Right lobe of liver (tissue), 6 donors: ENCODE measurements at places on chromosomes 1 and 21. TPM values are rescaled to one million over a fixed set of nuclear protein-coding genes. Genes with fewer than 3 reads are reported as not detected.
A peak's percentile ranks its signal among the peaks of the same experiment; 100 is the strongest.

Gene SLC30A2
- total RNA-seq: 0.31 TPM

Gene MPL
- not detected for total RNA-seq

Gene DIO1
- total RNA-seq: 27.2 TPM

Gene ZBTB48
- total RNA-seq: 15.4 TPM

GRCh38 chr1:28144203-28145135 lies 32.0 kb downstream of the PTAFR start:
- no peak for DNase-seq

DNA sequence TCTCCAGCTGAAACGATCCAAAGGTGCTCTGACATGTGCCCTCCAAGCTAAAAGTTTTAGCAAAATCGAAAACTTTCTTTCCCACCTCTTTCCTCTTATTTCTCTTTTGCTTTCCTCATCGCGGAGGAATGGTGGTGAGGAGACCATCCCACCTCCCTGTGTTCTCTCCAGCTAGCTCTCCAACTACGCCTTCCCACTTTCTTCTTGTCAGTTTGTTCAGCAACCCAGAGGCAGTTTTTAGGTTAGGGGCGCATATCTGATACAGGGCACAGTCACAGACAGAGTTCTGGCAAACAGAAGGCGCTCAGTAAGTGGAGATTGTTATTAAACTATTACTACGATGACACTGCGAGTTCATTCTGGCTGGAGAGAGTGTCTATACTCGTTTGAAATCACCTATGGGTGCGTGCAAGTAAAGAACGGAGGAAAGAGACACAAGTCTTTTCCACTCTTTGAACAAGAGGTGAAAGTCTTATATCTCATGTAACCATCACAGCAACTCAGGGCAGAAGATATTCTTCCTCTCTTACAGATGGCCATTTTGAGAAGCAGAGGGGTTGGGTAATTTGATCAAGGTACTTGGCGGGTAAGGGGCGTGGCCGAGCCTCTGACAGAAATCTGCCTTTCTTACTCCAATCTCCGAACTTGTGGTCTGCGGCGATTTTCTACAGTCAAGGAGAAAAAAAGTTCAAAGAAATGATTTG lies 13.9 kb downstream of the HLX start:
- DNase-seq: no peak

DNA sequence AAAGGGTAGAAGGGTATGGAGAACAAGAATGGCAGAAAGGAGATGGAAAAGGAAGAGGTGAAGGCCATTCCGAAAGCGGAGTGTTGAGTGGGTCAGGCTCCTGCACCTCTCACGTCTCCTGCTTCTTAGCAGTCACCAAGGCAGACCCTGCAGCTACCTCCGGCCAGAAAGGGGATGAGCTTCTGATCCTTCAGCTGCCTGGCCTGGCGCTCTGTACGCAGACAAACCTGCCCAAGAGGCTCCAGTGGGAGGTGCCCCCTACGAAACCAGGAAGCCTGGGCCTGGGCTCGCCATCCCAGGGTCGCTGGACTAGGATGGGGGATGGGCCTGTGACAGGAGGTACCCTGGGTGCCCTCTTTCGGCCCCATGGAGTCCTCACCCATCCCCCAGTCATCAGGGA lies 3.0 kb downstream of the GPR61 start:
- DNase-seq: no peak

GRCh38 chr1:198563583-198563982 lies 23.1 kb upstream of the ATP6V1G3 start:
- no peak for DNase-seq

DNA sequence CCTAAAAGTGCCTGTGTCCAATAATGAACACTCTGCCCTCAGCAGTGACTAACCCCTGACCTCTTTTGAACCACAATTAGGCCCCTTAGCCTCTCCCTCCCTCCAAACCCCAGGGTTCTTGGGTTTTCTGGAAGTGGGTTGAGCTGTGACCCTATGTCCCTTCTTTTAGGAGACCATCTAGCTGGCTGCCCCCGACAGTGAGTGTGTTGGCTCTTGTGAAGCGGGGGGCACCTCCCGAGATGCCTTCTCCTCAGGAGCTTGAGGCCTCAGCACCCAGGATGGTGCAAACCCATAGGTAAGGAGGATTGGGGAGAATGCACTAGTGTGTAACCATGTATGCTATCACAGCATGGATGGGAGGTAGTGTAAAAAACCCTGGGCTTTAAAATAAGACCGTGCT lies 7.3 kb downstream of the RUSC1 start:
- DNase-seq: no peak

- DNase-seq: no peak
Observed at GRCh38 chr1:52238887-52239707, 97.2 kb downstream of the ZFYVE9 start.

GRCh38 chr1:94654919-94655318 lies 113.4 kb upstream of the F3 start:
- DNase-seq: no peak

DNA sequence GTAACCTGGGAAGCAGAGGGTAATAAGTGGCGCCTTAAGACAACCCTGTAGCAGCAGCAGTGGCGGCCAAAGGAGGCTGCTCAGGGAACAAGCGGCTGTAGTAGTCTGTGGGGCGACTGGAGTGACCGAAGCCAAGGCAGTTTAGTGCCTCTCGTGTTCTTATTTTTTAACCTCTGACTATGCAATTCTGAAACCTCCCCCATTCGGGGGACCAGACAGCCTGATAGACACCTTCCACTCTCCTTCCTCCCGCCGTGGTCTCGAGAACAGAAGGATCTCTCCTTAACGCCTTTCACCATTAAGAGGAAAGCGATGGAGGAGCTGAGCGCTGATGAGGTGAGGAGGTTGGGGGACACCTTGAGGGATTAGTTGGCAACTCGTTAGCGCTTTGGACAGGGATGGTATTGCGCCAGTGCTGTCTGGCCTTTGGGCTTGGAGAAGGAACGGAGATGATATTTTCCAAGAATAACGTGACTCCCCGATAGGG lies 644 bp downstream of the UBE4B start:
- DNase-seq: no peak

DNA sequence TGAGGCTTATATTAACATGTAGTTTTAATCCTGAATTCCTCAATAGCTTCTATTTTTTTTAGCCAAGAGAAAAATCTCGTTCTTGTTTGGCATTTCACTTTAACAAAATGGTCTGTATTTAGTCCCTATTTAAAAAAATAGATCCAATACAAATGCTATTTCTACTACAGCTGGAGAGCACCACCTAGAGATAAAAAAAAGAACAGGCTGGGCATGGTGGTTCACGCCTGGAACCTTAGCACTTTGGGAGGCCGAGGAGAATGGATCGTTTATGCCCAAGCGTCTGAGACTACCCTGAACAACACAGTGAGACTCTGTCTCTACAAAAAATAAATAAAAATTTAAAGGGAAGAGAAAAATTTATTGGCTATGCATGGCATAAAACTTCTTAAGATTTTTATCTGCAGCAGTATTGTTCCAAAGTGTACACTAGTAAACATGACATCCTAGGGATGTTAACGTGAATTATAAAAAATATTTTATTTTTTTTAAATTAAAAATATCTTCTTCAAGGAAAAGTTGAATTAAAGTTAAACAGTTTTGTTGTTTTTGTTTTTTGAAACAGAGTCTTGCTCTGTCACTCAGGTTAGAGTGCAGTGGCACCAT lies 4.4 kb downstream of the ST7L start:
- DNase-seq: no peak

GRCh38 chr1:173112129-173112528 lies 61.4 kb upstream of the TNFSF18 start:
- DNase-seq: no peak

DNA sequence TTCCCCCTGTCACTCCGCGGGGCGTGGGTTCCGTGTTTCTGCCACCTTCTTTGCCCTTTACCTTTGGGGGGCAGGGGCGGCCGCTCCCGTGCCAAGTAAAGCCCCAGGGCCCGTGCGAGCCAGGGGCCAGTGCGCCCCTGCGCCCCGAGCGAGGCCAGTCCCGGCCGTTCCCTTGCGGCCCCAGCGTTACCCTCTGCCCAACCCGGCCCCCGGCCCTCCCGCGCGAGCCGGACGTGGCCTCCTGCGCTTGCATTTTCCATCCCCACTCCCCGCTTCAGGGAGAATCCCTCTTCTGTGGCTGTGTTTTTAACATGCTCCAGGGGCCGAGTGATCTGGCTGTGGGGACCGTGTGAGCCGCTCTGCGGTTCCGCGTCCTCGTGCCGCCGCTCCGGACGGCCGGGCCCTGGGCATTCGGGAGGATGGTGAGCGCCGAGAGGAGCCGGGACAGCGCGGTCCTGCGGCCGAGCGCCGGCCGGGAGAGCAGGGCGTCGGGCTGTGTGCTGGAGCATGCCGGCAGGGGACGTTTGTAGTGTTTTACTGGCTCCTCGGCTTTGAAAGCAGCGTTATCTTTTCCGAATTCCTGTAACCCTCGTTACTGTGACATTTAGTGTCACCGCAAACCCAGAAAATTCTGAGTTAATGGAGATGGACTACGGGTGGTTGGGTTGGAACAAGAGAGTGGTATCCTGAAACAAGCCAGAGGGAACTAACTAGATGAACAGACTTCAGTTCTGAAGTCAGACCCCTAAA lies 1.0 kb downstream of the GALNT2 start:
- DNase-seq: peak; percentile 58

DNA sequence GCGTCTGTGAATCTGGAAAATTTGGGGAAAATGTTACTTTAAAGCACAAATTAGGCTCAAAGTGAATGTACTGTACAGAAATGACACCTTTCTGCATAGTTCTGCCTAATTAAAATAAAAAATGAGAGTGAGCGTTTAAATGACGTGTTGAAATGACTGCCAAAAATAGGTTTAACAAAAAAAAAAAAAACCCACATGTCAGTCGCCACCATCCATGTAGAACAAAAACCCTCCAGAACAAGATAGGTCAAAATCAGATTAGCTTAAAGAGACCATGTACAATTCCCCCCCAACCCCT lies 745 bp downstream of the PARP1 start:
- no peak for DNase-seq

DNA sequence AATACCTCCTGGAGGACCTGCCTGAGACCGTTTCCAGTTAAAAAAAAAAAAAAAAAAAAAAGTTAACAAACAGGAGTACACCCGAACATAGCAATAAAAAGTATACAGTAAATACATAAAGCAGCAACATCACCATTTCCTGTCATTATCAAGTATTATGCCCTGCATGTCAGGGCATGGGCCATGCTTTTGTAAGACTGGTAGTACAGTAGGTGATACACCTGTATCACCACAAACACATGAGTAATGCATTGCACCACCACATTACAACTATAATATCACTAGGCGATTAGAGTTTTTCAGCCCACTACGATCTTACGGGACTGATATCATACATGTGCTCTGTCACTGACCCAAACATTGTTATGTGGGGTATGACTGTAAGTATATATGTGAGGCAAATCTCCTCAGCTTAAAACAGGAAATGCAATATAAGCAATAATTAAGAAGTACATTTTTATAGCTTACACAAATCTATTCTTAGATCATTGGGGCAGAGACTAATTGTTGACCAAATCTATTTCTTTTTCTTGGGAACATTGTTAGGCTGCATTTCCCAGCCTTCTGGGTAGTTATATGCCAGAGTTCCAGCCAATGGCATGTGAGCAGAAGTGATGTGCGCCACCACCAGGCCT lies 98.1 kb downstream of the PLD5 start:
- no peak for DNase-seq

DNA sequence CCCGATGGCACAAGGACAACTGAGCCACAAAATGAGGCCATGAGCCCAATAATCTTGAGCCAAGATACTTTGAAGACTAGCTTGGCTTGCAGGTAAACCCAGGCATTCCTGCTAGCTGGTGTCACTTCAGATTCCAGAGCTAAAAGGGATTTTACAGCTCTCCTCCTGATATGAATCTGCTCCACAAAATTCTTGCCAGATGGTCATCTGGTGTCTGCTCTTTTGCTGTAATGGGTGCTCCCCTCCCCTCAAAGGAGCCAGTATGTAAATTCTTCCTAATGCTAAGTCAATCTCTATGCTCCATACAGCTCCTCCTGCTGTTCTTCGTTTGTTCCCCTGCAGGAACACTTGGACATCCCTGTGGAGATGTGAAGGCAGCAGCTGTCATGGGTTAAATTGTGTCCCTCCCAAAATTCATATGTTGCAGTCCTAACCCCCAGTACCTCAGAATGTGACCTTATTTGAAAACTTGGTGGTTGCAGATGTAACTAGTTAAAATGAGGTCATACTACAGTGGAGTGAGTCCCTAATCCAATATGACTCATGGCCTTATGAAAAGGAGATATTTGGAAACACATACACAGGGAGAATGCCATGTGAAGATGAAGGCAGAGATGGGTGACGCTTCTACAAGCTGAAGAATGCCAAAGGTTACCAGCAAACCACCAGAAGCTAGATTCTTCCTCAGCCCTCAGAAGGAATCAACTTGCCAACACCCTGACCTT lies 180.6 kb upstream of the PALMD start:
- DNase-seq: no peak

DNA sequence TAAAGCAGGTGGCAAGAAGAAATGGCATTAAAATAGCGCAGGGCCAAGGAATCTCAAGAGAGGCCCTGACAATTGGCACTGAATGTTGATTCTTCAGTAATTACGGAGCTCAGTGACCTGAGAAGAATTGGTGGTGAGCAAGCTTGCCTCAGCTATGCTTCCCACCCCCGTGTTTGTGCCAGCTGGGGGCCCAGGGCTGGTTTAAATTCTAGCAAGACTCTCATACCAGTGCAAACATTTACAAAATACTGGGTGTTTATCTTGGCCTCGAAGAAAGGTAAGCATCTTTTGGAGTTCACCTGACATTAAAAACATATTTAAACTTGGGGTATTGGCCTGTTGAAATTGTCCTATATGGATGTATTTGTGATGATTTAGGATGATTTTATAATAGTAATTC lies 296.7 kb upstream of the USP25 start:
- no peak for DNase-seq

GRCh38 chr1:173427146-173428054 lies 49.7 kb upstream of the PRDX6 start:
- no peak for DNase-seq

DNA sequence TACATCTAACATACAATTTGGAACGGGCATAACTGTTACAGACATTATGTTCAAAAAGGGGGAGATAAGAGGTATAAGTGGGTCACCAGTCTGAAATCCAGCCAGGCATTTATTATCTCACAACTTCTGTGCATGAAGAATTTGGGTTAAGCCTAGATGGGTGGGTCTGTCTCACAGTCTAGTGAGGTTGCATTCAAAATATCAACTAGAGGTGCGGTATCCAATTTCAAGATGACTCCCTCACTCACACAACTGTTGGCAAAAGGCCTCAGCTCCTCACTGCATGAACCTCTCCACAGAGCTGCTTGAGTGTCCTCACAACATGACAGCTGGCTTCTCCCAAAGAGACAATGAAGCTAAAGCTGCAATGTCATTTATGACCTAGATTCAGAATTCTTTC lies 4.7 kb downstream of the AUNIP start:
- no peak for DNase-seq

GRCh38 chr1:12654657-12655056 lies 10.8 kb downstream of the AADACL4 start:
- DNase-seq: no peak
